ENCODE measurements at places on chromosomes 16 and 17.

- no peak for DNase-seq
Measured at GRCh38 chr17:74875977-74876593, 3.3 kb upstream of the FDXR start.

- DNase-seq: no peak
Measured at GRCh38 chr17:43550754-43551153, 4.6 kb upstream of the ETV4 start.

DNA sequence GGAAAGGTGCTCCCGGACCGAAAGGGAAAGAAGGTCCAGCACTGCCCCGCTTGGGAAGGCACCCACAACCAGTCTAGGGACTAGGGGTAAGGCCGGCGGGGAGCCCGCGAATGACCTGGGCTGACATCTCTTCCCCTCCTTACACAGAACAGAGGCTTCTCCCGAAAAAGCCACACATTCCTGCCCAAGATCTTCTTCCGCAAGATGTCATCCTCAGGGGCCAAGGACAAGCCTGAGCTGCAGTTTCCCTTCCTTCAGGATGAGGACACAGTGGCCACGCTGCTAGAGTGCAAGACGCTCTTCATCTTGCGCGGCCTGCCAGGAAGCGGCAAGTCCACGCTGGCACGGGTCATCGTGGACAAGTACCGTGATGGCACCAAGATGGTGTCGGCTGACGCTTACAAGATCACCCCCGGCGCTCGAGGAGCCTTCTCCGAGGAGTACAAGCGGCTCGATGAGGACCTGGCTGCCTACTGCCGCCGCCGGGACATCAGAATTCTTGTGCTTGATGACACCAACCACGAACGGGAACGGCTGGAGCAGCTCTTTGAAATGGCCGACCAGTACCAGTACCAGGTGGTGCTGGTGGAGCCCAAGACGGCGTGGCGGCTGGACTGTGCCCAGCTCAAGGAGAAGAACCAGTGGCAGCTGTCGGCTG, 1.5 kb downstream of the CNP start:
- DNase-seq: no peak

GRCh38 chr17:31452561-31453110, 61.2 kb downstream of the RAB11FIP4 start:
- DNase-seq: no peak

DNA sequence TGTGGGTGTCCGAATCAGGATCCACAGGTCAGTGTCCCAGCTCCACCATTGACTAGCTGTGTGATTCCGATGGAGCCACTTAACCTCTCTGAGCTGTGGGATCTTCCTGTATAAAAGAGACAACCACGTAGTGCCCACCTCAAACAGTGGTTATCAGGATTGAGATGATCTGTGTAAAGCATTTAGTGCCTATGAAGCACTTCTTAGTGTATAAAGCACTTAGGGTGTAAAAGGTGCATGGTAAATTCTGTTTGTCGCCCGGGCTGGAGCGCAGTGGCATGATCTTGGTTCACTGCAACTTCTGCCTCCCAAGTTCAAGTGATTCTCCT, 95.2 kb downstream of the MARF1 start:
- DNase-seq: no peak

- DNase-seq: peak; percentile 48
Measured at GRCh38 chr17:2400474-2400866, 390 bp downstream of the MNT start.
